Caki2 (cell line): ENCODE measurements at places on chromosomes 12 and 14. TPM values are rescaled to one million over a fixed set of nuclear protein-coding genes. Genes with fewer than 3 reads are reported as not detected.

The CD69 gene
- 0.71 and 4.1 TPM in 2 replicates for total RNA-seq

The CATSPERB gene
- total RNA-seq = not detected in 2 replicates

The MYBPC1 gene
- 0.06 TPM in 1 of 2 replicates, not detected in the other for total RNA-seq

The JAG2 gene
- total RNA-seq = 1.1 and 5.0 TPM in 2 replicates

The ZDHHC22 gene
- total RNA-seq = 0.03 TPM in 1 of 2 replicates, not detected in the other

The PRB2 gene
- not detected in 2 replicates for total RNA-seq

The TECPR2 gene
- total RNA-seq = 2.0 and 10.3 TPM in 2 replicates

The MYH7 gene
- not detected in 2 replicates for total RNA-seq

The CPM gene
- 18.0 and 62.9 TPM in 2 replicates for total RNA-seq

The SLC35E3 gene
- total RNA-seq = 8.3 and 17.5 TPM in 2 replicates

The TSPAN19 gene
- total RNA-seq = not detected in 2 replicates

The TOX4 gene
- total RNA-seq = 43.9 and 89.9 TPM in 2 replicates

The GARIN6 gene
- not detected in 2 replicates for total RNA-seq

The NANOG gene
- not detected in 2 replicates for total RNA-seq

The ENDOU gene
- not detected in 2 replicates for total RNA-seq

The CLEC9A gene
- not detected in 2 replicates for total RNA-seq

The RAB15 gene
- 2.9 and 3.9 TPM in 2 replicates for total RNA-seq

The RARG gene
- total RNA-seq = 25.2 and 28.6 TPM in 2 replicates

The POTEG gene
- total RNA-seq = not detected in 2 replicates

The AKT1 gene
- 126 and 177 TPM in 2 replicates for total RNA-seq
